ENCODE measurements at places on chromosomes 7 and 10.

GRCh38 chr10:100976906-100977305, 7.6 kb downstream of the SEMA4G start:
- DNase-seq = no peak

GRCh38 chr7:50696810-50697582, 85.7 kb downstream of the GRB10 start:
- DNase-seq = no peak

- no peak for DNase-seq
These were observed 4.3 kb upstream of the C1GALT1 start for GRCh38 chr7:7178081-7178480.

DNA sequence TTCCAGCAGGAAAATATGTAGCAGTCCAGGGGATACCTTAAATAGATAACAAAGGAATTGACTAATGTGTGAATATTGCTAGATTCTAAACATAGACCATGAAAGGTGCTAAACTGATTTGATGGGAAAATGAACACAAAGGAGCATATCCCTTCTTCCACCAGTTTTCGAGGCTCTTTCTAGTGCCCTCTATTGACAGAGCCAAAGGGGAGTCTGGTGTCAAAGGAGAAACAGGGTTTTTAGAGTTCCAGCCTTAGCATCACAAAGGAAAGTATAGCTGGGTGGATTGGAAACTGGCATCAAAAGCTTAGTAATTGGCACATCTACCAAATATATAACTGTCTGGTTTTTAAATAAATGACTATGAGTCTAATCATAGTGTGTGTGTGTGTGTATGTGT, 636.8 kb downstream of the ETV1 start:
- DNase-seq = no peak

GRCh38 chr10:1102416-1102815, 46.2 kb downstream of the WDR37 start:
- DNase-seq = no peak

DNA sequence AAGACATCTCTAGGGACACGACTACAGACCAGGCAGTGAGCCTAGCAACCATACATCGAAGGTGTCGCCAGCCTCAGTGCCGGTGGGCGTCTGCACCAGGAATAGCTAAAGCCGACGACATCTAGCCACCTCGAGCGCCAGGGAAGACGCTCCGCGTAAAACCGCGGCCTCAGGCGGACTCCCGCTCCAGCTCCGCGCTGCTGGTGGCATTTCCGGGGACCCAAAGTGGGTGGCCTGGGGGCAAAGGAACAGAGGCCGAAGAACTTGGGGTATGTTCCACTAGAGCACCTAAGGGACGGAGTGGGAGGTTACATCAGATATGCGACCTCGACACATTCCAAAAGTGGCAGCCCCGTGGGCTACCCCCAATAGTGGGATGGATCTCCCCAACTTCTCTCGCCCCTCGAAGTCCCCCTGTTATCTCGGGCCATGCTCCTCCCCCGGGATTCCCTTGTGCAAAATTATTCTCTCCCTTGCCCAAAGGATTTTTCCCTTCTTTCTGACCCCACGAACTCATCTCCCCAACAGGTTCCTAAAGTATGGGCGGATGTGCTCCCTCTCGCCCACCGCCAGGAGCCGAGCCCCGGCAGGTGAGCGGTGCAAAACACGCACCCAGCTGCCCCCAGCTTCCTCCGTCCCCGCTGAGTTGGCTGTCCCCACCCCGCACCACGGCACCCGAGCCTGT, 1.2 kb downstream of the KCNMA1 start:
- DNase-seq = no peak

DNA sequence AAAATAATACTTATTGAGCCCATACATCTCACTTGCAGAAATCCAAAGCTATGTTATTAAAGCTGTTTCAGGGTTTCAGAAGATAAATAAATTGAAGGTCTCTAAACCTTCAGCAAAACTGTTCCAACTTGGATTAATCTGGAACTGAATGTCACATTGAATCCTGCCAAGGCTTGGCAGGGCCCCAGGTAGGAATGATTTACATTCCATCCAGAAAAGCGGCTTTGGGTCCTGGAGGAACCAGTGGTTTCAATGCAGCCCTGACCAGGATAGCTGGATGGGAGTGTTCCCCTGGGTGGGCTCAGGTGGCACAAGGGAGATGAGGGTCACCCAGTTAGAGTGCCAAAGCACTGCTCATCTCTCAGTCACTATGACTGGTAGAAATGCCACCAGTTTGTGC, 37.0 kb upstream of the TMEM72 start:
- no peak for DNase-seq

- DNase-seq = no peak
These were observed 136.1 kb downstream of the SEMA3A start for GRCh38 chr7:84058311-84059076.

DNA sequence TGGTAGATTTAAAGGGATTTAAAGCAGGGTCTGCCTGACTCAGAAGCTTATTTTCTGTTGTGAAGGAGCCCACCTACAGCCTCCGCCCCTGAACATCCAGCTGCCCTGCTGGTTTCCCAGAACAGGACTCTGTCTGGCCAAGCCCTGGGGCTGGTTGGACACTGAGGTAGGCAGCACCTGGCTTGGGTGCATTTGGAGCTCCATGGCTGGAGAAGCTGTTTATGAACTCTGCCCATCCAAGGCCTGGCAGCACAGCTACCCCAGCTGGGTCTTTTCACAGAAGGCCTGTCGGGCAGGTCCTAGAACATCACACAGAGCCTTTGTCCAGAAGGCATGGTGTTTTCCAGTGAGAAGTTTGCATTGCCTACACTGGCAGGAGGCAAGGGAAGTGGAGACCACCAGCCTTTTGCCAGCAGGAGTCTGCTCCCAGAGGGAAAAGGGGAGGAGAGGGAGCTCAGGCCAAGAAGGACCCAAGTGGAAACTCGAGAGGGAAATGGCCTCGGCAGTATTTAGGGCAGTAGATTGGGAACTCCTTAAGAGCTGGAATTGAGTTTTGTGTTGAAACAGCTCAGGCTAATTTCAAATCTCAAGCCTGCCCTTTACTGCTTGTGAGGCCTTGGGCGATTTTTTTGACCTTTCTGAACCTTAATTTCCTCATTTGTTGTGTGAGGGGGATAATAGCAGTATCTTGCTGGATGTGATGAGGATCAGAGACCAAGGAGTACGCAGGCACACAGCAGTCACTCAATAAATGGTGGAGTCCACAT, 12.3 kb upstream of the PDCD4 start:
- DNase-seq = no peak

DNA sequence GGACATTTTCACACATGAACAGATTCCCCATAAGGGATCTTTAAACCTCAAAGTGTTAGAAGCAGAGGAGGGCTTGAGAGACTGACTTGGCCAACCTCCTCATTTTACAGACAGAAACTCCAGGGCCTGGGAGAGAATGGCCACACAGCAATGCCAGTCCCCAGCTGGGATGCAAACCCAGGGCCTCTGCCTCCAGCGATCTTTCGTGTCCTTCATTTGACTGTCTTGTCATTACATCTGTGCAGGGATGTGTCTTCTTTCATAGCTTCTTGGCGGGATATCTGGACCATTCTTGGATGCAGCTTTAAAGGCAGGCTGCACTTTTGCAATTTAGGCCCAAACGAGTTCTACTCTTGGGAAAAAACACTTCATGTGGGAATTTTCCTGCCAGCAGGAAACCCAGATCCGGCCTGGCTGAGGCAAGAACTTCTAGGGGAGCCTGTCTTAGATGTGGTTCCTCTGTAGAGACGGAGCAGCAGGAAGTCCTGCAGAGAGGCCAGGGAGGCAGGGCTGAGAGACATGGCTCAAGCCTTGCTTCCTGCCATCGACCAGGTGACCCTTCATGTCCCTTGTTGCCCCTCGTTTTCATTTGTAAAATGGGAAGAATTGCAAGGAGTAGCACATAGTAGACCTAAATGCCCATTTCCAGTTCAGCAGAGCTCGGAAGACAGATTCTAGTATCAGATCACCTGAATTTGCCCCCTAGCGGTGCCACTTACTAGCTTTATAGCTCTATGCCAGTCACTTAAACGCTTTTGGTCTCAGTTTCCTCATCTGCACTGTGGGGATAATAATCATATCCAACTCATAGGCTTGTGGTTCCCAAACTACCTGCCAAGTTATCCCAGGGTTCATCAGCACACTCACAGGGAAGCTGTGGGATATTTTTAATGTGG, 43.9 kb upstream of the SLC29A3 start:
- no peak for DNase-seq

DNA sequence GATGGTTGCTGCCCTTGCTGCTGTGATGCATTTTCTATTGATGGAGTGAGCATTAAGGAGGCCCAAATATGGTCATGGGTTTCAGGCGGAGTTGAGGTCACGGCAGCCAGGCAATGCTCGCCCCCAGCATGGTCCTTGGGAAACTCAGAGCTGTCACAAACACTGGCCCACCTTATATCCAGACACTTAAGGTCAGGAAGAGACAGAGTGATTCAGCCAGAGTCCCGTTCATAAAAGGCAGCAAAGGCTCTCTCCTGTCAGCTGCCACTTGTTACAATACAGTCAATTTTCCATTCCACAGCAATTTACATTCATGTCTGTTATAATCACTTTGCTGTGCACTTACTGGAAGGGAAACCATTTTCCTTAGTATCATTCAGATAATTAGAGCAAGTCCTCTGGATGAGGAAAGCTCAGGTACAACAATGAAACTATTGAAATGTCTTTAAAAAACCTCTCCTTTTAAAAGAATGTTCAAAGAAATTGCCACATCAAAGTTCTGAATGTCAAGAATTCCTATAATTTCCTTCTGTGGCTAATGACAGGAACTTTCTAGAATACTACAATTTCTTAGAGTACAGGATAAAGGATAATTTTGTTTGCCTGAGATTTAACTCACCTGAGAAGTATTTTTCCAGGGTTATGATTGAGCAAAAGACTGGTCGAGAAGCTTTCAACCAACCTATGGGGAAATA, 14.8 kb upstream of the ANKRD1 start:
- DNase-seq = no peak

- no peak for DNase-seq
These were observed 67.4 kb downstream of the ZNF438 start for GRCh38 chr10:30963992-30964930.

GRCh38 chr10:28841625-28842024, 164.3 kb downstream of the BAMBI start:
- no peak for DNase-seq

- DNase-seq = no peak
These were observed 95.0 kb downstream of the MMRN2 start for GRCh38 chr10:86862373-86862772.

DNA sequence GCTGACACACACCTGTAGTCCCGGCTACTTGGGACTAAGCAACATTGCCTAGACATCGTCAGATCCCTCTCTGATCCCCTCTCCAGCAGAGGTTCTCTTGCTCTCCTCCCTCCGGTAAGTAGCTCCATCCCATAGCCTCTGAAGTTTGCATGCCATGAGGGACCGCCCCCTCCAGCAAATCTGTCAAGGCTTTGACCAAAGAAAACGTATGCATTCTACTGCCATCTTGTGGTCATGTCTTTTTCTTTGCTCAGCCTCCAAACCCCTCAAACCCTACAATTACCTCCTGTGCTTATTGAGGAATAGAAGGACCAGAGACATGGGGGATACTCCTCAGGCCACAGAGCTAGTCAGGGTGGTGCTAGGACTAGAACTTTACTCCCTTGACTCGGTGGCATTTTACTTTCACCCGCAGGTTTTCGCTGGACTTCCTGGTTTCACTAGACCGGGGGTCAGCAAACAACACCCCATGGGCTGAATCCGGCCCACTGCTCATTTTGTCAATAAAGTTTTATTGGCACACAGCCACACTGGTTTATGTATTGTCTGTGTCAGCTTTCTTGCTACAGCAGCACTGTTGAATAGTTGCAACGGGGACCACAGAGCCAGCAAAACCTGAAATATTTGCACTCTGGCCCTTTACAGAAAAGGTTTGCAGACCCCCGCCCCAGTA, 202.6 kb upstream of the FOXK1 start:
- DNase-seq = no peak

DNA sequence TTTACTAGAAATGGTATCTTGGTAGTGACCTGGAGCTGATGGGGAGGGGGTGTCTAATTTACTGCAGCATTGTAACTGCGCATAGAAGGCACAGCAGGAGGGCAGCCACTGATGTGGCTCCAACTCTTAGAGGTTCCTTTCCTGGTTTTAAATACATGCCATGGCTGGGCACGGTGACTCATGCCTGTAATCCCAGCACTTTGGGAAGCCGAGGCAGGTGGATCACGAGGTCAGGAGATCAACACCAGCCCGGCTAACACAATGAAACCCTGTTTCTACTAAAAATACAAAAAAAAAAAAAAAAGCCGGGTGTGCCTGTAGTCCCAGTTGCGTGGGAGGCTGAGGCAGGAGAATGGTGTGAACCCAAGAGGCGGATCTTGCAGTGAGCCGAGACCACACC, 19.2 kb upstream of the SEC61G start:
- no peak for DNase-seq

DNA sequence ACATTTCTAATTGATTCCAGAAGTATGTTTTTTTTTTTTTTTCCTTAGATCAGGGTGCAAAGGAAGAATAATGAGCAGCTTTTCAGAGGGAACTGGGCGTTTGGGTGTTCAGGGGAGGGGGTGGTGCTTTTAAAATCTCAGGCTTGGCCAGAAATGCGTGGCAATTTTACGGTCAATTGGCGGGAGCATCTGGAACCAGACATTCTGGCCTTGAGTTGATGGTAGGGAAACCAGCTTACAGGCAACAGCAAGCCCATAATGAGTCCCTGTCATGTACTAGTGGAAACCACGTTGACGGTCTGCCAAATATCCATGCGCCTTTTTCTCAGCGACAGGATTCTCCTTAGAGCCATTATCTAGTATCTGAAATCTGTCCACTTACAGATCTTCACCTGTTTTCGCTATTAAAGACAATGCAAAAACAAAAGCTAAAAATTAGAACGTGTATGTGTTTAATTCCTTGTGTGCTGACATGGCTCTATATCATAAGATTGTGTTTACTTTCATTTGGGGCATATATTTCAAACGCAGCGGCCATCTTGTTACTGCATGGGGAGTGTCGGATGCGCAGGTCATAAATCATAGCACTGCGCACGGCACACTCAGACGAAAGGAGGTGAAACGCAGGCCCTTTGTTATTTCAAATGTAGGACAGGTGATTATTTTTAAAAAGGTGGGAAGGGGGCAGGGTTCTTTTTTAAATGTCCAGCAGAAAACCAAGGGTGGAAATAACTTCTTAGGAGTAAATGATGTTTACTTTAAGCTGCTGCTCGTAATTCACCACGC, 209.2 kb downstream of the AGMO start:
- DNase-seq = no peak

DNA sequence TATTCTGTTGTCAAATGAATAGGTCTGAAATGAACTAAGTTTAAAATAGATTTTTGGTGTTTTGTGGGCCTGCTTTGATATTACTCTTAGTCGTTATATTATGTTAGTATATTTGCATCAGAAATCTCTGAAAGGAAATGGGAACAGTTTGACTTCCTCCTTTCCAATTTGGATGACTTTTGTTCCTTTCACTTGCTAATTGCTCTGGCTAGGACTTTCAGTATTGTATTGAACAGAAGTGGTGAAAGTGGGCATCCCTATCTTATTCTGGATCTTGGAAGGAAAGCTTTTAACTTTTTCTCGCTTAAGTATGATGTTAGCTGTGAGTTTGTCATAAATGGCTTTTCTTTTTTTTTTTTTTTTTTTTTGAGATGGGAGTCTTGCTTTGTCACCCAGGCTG, 273.6 kb upstream of the DKK1 start:
- no peak for DNase-seq
